D721Med (cell line): ENCODE measurements at places on chromosomes 5 and 9.
A peak's percentile ranks its signal among the peaks of the same experiment; 100 is the strongest.

DNA sequence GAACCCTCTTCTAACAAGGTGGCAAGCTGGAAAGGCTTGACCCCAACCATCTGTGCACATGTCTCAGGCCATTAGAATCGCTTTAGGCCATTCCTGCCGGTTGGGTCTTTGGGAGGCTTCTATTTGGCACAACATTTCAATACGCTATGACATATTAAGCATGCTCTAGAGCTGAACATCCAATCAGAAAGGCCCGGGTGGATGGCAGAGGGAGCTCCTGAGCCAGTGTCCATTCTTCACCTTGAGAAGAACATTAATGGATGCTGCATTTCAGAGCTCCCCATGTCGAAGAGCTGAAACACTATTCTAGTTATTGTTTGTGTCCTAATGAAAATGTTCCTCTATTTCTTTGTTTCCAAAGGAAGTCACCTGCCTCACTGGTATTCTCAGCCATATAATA lies 12.8 kb downstream of the SPATA9 start:
- no peak for DNase-seq

DNA sequence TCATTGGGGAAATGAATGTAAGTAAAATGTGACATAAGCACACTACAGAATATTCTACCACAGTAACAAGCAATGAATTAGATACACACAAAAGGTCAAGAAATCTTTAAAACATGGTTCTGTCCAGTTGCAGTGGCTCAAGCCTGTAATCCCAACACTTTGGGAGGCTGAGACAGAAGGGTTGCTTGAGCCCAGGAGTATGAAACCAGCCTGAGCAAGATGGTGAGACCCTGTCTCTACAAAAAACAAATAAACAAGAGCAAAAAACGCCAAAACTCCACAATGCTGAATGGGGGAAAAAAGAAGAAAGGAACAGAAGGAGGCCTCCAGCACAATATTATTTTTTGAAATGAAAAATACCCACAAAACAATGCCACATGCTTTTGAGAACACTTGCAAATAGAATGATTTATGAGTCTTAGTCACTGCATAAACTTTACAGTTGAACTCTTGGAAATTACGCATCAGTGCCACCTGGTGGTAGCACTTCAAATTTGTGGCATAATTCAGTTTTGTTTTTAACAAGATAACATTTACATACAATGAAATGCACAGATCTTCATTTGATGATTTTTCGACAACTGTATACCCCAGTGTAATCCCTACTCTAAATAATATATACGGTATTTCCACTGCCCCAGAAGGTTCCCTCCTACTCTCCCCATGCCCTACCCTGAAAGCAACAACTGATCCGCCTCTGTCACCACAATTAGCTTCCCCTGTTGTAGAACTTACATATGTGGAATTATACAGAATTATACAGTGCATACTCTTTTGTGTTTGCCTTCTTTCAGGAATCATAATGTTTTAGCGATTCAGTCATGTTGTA lies 14.4 kb upstream of the SPINK4 start:
- no peak for DNase-seq

DNA sequence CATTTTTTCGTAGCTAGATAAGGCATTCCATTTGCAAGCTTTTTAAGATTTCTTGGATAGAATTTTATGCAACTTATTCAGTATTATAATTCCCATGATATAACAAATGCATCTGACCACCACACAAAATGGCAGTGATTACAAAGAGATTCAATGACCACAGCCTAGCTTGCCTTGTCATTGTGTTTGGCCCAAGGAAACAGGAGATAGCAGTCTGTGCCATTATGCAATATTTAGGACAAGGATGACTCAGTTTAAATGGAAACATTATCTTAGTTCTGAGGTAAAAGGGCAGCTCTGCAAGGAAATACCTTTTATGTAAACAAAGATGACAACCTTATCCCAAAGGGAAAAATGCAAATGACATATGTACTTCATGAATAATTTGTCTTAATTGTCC lies 89.8 kb downstream of the NUDT12 start:
- DNase-seq: no peak

DNA sequence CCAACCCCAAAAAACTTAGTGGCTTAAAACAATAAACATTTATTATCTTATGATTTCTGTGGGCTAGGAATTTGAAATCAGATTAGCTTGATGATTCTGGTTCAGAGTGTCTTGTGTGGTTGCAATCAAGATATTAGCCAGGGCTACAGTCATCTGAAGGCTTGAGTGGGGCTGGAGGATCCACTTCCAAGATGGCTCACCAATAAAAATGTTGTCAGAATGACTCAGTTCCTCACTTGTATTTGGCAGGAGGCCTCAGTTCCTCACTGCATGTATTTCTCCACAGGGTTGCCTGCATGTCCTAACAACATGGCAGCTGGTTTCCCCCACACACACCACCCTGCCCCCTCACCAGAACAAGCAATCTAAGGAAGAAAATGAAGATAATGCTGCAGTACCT lies 98.2 kb upstream of the NIPBL start:
- DNase-seq: no peak

GRCh38 chr9:136087741-136088480 lies 7.2 kb downstream of the NACC2 start:
- DNase-seq: peak; percentile 13

DNA sequence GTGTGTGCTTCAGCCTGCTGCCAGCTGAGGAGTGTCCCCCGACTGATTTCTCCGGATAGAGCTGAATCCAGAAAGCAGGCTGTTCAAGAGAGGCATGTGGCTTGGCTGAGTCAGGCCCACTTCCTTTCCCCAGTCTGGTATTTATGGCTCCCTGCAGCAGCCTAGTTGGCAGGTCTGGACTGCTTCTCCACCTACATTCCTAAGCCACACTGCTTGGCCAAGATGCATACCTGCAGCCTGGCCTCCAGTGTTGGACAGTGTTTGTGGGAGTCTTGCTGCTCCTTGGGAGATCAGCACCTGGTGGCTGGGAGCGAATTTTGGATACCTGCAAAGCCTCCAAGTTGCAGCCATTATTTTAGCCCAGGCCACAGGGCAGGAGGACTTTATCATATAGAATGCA lies 670.8 kb downstream of the ACTL7B start:
- no peak for DNase-seq

- DNase-seq: no peak
Observed at GRCh38 chr5:113450929-113451328, 16.1 kb upstream of the TSSK1B start.

GRCh38 chr9:33341182-33341581 lies 50.9 kb downstream of the NFX1 start:
- DNase-seq: no peak

DNA sequence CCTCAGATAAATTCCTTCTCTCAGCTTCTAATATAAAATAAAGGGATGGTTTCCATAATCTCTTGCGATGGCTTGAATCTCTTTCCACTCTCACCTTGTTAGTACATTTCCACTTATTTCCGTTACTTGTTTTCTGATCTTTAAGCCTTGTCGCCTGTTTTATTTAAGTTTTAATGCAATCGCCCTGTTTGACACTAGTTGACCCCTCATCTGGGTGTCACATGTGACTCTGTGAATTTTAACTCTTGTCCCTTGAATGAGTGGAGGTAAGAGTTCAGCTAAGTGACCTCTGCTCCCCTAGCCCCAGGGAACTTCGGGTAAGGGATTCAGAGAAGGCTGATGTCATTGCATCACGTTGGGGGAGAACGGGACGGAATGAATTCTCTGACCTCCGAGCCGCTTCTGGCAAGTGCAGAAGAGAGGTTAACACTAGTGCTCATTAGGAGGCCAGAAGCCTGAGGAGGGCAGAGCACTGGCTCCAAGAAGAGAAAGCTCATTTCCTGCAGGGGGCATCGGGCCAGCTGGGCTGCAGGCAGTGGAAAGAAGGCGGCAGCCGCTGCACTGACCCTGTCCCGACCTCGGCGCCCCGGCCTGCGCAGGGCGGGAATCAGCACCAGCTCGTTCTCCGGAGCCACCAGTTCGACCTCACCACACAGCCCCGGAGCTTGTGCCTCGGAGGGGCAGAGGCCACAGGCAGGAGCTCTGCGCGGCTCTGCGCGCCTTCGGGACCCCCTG lies 569 bp downstream of the HINT2 start:
- no peak for DNase-seq

DNA sequence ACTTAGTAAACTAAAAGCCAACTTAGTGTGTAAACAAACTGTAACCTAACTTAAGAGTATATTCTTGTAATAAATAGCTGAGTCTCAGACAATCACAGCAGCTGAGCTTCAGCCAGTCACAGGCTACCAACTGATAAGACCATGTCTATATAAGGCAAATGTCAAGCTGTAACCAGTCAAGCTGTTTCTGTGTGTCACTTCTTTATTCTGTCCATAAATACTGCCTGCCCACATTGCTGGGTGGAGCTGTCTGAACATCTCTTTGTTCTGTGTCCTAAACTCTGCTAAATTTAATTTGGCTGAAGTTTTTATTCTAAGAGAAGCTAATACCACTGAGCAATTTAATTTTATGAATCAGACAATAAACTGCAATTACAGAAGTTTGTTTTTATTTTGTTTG lies 412.1 kb upstream of the CDH10 start:
- no peak for DNase-seq

- DNase-seq: no peak
Observed at GRCh38 chr9:134557331-134557730, 84.3 kb upstream of the COL5A1 start.

GRCh38 chr5:133817456-133817855 lies 151.0 kb downstream of the C5orf15 start:
- DNase-seq: no peak

GRCh38 chr5:80565330-80565729 lies 4.8 kb downstream of the ANKRD34B start:
- DNase-seq: no peak

DNA sequence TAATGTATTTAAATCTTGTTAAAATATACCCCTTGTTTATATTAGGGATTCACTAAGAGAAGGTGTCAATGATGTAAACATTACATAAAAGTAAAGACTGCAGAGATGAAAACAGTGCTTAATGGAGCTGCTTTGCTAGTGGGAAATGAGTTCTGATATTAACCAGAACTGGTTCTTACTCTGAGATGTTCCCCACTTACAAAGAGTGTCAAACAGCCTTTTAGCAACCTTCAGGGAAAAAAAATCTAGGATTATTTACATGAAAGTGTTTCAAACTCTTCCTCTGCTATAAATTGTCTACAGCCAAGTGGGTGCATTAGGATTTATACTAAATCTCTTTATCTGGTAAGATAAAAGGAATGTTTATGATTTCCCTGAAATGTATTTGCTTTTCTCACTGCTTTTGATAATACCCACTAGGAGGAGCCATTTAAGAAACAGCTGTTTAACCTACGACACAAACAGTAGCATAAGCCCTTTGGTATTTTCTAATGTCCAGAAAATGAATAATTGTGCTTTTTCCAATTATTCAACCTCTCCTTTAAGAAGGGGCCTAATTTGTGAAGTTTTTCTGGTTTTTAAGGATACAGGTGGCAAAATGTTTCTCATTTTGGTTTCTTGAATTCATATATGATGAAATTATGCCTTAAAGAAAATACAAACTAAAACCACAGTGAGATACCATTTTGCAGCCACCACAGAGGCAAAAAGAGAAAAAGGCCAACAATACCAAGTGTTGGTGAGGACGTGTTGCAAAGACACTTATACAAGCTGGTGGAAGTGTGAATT lies 186.3 kb downstream of the TLE4 start:
- DNase-seq: no peak

GRCh38 chr5:123014689-123015088 lies 21.8 kb downstream of the PPIC start:
- DNase-seq: no peak

- no peak for DNase-seq
Observed at GRCh38 chr9:91558879-91559278, 135.2 kb upstream of the NFIL3 start.

- no peak for DNase-seq
Observed at GRCh38 chr5:5141625-5142525, 1.7 kb downstream of the ADAMTS16 start.

DNA sequence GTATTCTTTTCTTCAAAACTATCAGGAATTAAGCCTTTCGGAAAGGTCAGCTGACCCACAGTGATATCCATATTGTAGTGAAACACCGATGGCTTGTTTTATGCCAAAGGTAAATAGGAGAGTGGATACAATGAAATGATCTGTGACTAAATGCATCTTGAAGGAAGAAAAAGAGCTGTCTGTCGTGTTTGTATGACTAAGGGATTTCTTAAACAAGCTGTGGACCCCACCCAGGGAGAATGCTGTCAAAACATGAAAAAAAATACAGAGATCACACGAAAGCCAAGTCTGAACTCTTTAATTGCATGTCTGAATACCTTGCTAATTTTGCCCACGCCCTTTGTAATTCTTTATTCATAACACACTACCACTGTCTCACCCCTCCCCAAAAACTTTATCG lies 286.4 kb upstream of the WWC1 start:
- DNase-seq: no peak

- DNase-seq: no peak
Observed at GRCh38 chr9:137784641-137785513, 92.7 kb upstream of the CACNA1B start.

DNA sequence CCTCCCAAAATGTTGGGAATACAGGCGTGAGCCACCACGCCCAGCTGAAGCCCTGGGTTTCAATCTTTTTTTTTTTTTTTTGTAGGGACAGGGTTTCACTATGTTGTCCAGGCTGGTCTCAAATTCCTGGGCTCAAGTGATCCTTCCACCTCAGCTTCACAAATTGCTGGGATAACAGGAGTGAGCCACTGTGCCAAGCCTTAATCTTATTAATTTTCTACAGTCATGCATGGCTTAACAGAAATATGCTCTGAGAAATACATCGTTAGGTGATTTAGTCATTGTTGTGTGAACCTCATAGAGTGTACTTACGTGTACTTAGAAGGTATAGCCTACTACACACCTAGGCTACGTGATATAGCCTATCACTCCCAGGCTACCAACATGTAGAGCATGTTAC lies 31.0 kb downstream of the GLDC start:
- no peak for DNase-seq

- no peak for DNase-seq
Observed at GRCh38 chr5:82772281-82772680, 304.9 kb downstream of the TMEM167A start.

- DNase-seq: no peak
Observed at GRCh38 chr9:121196389-121196788, 5.3 kb downstream of the RAB14 start.
